ENCODE measurements at places on chromosomes 2 and 18. TPM values are rescaled to one million over a fixed set of nuclear protein-coding genes. Genes with fewer than 3 reads are reported as not detected.

Gene TSPYL6
- polyA plus RNA-seq, result not detected

Gene ANKRD30BL
- not detected for polyA plus RNA-seq

Gene SPHKAP
- 1.7 TPM for polyA plus RNA-seq

Gene TSN
- polyA plus RNA-seq, result 120 TPM

Gene BMP10
- not detected for polyA plus RNA-seq

Gene SCN7A
- polyA plus RNA-seq, result 0.09 TPM

All from neural cell (in vitro differentiated cells).